ENCODE measurements at places on chromosomes 13 and 19.

DNA sequence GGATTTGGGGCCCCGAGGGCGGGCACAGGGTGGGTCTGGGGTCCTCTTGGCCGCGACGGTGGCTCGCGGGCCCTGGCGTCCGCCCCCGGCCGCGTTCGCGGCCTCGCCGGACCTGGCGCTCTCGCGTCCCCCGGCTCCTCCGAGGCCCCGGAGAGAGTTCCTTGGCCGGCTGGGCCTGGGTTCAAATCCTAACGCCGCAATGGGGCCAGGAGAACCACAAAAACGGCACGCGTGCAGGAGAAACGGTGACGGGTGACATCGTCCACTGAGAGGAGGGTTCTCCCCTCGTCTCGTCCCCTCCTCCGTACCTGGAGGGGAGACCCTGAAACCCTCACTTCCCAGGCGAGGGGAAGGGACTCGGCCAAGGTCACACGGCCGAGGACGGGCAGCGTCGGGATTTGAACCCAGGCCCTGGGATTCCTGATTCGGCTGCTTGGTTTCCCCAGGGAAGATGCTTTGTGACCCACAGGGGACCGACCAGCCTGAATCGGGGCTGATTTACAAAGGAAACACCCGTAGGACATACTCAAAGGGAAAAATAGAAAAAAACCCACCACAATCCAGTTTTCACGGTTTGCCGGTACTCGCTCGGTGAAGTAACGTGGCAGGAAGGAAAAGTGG, 624 bp downstream of the SAFB start:
- DNase-seq, result no peak

DNA sequence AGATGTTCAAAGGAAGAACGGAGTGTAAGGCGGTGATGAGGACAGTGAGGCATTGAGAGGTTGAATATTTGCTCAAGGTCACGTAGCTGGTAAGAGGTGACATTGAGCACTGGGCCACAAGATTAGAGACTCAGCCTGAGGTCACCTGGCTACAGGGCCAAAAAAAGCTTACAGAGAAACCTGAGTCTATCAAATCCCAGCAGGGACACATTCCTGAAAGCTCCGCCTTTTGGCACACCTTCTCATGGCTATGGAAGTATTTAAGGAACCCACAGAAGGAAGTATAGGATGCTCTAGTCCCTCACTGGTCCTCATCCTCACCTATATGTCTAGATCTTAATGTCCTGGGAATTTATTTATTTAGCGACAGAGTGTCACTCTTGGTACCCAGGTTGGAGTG, 17.4 kb downstream of the ZNF586 start:
- no peak for DNase-seq

- no peak for DNase-seq
Observed at GRCh38 chr19:44820648-44821609, 12.0 kb downstream of the BCAM start.

DNA sequence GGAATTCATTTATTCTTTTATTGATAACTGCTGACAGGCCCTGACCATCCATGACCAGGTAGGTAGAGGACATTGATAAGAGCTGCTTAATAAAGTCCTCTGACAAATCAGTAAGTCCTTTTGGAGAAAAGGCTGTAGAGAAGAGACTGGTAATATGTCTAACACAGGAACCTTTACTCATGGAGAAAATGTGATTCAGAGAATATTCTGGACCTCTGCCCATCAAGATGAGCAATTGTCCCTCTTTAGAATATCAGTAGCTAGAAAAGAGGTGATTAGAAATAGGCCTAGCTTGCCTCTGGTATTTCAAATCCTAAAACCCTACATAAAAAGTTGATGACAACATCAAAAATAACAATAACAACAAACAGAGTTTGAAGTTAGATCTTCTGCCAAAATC, 642.3 kb downstream of the TBC1D4 start:
- DNase-seq, result no peak

- no peak for DNase-seq
Observed at GRCh38 chr19:38321646-38322196, 2.1 kb downstream of the KCNK6 start.

- DNase-seq, result no peak
Observed at GRCh38 chr13:110841846-110842245, 73.0 kb downstream of the ANKRD10 start.

DNA sequence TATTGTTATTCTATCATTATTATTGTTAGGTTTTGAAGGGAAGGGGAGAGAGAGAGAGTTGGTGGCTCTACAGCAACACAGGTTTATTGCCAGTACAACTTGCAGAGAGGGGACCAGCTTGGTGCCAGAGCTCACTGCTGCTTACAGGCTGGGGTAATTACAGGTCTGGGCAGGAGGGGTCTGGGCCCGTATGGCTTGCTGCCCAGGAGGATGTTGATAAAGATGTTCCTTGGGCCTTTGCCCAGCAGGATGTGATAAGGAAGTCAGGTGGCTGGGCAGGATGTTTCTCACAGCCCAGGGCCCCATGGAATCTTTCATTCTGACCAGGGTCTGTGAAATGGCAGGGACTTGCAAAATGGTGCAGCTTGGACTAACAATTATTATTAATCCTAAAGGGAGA, 64.2 kb upstream of the ZNF599 start:
- DNase-seq, result no peak

DNA sequence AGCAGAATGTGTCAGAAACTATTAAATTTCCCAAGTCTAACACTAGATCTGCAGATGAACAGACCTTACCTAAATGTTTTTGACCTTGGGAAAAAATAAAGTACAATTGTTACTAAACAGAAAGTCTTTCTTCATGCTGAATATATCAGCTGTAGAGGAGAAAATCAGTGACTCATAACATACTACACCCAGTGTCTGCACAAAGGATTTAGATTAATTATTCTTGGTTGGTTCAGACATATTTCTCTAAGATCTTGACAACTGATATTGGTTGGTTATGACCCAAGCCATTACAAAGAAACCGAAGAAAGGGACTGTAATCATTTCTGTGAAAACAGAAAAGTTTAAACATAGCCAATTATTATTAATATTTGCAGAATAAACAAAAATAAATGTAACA, 225.1 kb downstream of the HS6ST3 start:
- no peak for DNase-seq

- DNase-seq, result no peak
Observed at GRCh38 chr19:50565984-50566903, 2.0 kb downstream of the LRRC4B start.

DNA sequence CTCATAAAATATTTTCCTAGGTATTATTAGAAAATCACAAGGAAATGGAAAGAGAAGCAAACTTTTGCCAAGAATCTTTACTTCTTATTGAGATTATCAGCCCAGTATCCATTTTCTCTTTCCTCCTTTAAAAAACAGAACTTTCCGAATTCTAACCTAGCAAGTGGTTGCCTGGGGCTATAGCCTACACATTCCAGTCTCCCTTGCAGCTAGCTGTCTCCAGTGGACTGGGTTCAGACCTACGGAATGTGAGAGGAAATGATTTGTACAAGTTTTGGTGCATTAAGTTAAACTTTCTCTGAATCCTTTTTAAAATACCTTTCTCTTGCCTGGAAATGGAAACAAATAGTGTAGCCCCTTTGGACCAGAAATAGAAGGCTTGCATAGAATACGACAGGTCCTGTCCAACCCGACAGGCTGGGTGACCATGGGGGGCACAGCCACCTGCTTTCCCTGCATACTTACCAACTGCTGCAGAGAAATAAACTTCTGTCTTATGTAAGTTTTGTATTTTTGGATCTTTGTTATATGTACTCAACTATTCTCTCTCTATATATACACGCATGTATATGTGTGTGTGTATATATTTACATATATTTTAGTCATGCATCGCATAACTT, 185.9 kb downstream of the NALCN start:
- no peak for DNase-seq

GRCh38 chr13:80952158-80952557, 611.2 kb upstream of the SPRY2 start:
- DNase-seq, result no peak

- no peak for DNase-seq
Observed at GRCh38 chr19:7677669-7678311, 900 bp downstream of the MCEMP1 start.

DNA sequence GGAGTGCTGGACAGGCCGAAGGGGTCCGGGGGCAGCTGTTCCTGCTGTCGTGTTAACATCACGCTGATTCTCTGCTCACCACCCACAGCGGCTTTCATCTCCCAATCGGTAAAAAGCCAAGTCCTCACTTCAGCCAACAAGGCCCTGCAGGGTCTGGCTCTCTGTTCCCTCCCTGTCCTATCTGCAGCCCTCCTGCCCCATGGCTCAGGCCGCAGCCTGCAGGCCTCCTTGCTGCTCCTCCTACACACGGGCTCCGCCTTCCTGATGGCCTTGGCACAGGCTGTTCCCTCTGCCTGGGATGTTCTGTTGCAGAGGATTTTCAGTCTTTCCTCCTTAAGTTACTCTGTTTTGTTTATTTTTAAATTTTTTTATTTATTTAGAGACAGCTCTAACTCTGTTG, 22.2 kb downstream of the FUZ start:
- no peak for DNase-seq

GRCh38 chr19:28631961-28632360, 581.0 kb downstream of the UQCRFS1 start:
- DNase-seq, result no peak

DNA sequence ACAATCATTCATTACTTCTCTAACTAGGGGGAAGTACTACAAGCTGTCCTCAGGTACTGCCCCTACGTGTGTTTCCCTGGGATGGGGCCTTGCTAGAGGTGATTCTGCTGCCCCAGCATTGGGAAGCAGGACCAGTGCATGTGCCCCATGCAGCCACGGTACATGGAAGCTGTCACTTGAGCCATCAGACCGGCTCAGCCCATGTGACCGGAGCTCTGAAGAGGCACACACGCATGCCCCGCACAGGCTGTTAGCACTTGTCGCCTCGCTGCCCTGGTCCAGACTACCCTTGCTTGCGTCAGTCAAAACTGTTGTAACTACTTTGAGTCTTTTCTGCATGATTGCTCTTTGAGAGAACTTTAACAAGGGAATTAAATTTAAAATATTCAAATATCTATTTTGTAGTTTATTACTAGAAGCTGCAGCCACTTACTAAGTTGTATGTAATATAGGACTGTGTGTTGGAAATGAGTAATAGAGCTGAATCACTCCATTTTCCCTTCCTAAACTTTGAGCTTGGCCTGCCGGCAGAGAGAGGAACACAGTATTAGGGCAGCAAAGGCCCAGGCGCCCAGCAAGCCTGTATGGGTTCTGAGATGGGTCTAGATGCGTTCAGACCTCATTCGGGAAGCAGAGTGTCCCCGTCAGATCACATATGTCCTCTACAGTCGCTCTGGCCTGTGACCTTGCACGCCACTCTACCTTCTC, 42.2 kb downstream of the DHRS12 start:
- DNase-seq, result no peak

- DNase-seq, result no peak
Observed at GRCh38 chr13:37665420-37665819, 66.9 kb upstream of the POSTN start.

- no peak for DNase-seq
Observed at GRCh38 chr13:101709952-101710351, 257.5 kb downstream of the ITGBL1 start.

GRCh38 chr19:7004313-7004931, 16.8 kb downstream of the MBD3L2B start:
- DNase-seq, result no peak

All from activated CD8-positive, alpha-beta memory T cell treated with anti-CD3 and anti-CD28 coated beads for 4 hours (primary cell).